ENCODE measurements at places on chromosomes 12 and 14.

DNA sequence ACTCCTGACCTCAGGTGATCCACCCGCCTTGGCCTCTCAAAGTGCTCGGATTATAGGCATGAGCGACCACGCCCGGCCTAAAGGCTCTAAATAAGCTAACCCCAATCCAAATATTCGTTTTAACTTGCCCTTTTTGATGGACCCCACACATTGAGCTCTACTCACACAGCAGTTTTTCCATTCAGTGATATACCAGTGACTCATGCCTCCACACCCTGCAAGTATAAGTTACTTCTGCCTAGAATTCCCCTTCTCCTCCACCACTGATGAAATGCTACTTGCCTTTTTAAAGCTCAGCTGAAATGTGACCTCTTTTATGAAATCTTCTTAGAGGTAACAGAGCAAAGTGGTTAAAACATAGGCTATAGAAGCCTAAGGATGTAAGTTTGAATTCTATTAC, 68.8 kb downstream of the EXOC5 start:
- peak; percentile 43 for DNase-seq

- DNase-seq = no peak
These were observed 15.8 kb upstream of the RIOX1 start for GRCh38 chr14:73474952-73475351.

- peak; percentile 77 for DNase-seq
These were observed 84.5 kb downstream of the PLEKHG3 start for GRCh38 chr14:64788706-64789105.

GRCh38 chr14:70183991-70184390, 4.8 kb downstream of the SLC8A3 start:
- no peak for DNase-seq

DNA sequence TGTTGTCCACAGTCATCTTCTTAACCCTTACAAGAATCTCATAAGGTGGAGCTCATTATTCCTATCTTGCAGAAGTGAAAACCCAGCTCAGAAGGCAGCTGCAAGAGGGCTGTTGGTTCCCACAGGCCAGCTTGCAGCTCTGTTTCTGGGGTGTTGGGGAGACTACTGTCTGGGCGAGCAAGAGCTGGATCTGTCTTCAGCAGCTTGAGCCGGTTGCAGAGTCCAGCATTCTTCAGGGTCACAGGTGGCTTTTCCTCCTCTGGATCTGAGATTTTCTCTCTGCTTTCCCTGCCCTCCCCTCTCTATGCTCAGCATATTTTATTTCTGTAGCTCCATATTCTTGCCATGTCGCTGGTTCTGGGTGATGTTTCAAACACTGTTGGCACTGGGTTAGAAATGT, 87.4 kb downstream of the PAPOLA start:
- no peak for DNase-seq

DNA sequence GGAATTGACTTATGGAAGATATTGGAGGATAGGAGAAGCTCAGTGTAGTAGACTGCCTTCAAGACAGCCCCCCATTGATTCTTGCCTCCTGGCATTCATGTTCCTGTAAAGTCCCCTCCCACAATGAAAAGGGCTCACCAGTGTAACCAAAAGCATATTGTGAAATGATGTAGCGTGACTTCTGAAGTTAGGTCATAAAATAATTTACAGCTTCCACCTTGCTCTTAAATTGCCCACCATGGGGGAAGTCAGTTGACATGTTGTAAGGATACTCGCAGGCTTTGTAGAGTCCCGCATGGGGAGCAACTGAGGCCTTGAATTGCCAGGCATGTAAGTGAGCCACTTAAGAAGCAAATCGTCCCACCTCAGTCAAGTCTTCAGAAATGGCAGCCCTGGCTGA, 25.1 kb downstream of the GTSF1 start:
- no peak for DNase-seq

GRCh38 chr14:103555559-103556337, 6.7 kb downstream of the BAG5 start:
- no peak for DNase-seq

DNA sequence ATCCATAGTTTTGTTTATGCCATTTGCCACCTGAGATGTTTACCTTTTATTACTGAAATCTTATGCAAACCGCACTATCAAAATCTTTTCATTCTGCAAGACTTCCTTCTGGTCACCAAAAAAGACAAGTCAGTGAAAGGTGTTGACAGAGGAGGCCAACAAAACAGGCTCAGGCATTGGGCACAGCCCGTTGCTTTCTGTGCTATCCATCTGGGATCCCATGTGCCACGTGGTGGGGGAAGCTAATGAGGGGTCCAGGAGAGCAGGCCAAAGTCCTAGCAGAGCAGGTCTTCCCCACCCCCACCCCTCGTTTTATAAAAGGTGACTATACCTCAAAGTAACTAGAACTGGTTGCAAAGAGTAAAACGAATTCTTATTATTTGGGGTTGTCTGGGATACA, 1.2 kb downstream of the ALDH1L2 start:
- no peak for DNase-seq

GRCh38 chr14:68331991-68332390, 460.9 kb downstream of the ZFP36L1 start:
- no peak for DNase-seq

DNA sequence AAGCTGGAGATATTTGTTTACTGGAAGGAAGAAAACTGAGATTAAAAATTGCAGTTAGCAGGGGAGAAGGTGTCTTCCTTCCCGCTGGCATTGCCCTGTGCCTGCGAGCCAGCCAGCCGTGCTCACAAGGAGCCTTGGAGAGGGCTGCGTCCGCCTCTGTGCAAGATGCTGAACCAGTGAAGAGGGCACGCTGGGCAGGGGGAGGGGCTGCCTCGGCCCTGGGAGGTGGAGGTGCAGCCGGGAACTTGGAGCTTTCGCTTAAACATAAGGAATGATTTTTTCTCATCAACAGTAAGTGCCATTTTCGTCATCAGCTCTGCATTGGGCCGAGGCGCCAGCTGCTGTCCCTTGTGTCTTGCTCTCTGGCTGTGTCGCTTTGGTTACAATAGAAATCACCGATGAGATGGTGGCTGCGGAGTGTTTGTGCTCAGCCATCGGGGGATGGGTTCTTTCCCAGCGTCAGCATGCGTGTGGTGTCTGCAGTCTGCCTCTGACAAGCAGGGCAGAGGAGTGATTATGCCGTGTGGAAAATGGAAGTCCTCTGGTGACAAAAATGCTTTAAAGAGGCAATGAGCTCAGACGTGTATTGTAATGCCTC, 97.3 kb downstream of the ESR2 start:
- peak; percentile 93 for DNase-seq

- DNase-seq = peak; percentile 79
These were observed 40.2 kb downstream of the SH2B3 start for GRCh38 chr12:111445726-111446581.

DNA sequence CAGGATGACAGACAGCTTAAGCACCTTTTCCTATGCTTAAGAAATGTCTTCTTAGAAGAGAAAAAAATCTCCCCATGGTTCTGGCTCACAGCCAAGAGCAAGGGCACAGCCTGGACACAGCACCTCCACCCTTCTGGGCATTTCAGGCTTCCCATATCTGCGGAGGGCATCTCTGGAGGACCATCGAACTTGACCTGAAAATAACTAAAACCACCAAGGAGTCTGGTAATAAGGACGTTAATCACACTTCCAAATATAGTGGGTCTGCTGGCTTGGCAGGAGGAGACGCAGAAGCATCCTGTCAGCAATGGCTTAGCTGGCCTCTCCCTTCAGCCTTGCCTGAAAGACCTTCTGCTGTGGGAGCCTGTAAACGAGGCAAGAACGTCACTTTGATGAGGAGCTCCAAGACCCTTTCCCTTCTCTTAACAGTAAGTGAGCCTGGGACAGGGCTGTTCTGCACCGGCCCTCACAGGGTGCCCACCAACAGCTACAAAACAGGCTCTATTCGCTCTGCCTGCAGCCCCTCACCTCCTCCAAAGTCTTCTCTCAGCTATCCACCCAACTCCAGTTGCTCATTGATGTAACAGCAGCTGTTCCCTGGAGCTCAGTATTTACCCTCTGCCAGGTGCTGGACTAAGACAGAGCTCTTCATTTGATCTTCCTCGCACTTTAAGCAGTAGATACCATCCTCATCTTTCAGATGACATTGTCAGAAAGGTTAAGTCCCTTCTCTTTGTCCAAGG, 13.2 kb downstream of the SETD3 start:
- DNase-seq = no peak

- no peak for DNase-seq
These were observed 89.9 kb upstream of the RFX4 start for GRCh38 chr12:106492857-106493256.

DNA sequence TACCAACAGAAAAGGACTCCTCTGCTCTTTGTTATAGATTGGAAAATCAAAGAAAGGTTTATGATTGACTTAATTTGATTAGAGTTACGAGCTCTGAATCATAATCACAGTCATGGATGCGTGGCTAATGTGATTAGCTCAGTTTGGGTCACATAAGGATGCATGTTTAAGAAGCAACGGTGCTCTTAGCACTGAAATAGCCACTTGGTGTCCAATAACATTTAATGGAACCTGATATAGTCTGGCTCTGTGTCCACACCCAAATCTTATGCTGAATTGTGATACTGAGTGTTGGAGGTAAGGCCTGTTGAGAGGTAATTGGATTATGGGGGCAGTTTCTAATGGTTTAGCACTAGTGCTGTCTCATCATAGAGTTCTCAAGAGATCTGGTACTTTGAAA, 501.6 kb downstream of the SLC6A15 start:
- no peak for DNase-seq
